Epithelial cell of alveolus of lung (primary cell): ENCODE measurements at places on chromosomes 5 and 9. TPM values are rescaled to one million over a fixed set of nuclear protein-coding genes. Genes with fewer than 3 reads are reported as not detected.

ZDHHC12 gene
- 54.7 and 68.9 TPM in 2 replicates for total RNA-seq

TXNDC8 gene
- total RNA-seq = not detected in 2 replicates

CDX1 gene
- total RNA-seq = 0.78 TPM in 1 of 2 replicates, not detected in the other

CTNND2 gene
- total RNA-seq = not detected in 2 replicates
